ACHN (cell line): ENCODE measurements at places on chromosomes 11 and 22.
A peak's percentile ranks its signal among the peaks of the same experiment; 100 is the strongest.

- peak; percentile 32 for DNase-seq
Observed at GRCh38 chr11:57482782-57483561, 22.6 kb downstream of the RTN4RL2 start.

- no peak for DNase-seq
Observed at GRCh38 chr11:20584093-20584774, 15.2 kb upstream of the SLC6A5 start.

DNA sequence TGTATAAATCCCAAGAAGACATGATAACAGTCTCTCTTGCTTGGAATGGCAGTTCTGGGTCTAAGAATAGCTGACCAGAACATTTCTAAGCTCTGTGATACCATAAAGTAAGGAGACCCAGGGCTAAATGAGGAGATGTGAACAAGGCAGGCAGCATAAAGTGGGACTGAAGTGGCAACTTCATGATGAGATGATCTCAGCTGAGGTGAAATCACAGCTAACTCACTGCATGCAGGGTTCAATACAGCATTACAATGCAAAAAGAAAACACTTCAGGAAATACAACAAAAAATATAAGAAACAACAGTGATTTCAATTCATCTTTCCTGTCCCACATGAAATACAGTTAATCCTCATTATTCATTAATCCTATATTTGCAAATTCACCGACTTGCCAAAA is 44.6 kb downstream of the MRE11 start:
- DNase-seq, result no peak

GRCh38 chr11:66121466-66121865 is 51.4 kb downstream of the PACS1 start:
- DNase-seq, result no peak

GRCh38 chr11:84990141-84990540 is 637.0 kb downstream of the DLG2 start:
- no peak for DNase-seq

DNA sequence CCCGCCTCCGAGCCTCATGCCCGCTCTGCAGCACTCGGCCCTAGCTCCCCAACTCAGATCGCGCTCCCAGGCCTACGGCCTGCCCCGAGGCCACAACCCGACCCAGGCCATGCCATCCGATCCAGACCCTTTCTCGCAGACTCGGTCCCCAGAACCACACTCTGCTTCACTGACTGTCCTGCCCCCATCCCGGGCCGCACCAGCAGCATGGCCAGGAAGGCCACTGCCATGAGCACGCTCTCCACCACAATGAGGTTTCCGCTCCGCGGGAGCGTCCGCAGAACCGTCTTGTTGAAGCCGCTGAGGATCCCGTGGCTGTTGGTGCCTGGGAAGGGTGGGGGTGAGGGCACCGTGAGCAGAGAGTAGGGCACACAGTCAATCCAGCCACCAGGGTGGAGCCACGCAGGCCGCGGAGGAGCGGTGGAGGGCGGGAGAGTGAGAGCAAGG is 6.4 kb downstream of the UNC93B1 start:
- DNase-seq, result no peak

GRCh38 chr11:126157326-126158030 is 54.0 kb downstream of the RPUSD4 start:
- no peak for DNase-seq

DNA sequence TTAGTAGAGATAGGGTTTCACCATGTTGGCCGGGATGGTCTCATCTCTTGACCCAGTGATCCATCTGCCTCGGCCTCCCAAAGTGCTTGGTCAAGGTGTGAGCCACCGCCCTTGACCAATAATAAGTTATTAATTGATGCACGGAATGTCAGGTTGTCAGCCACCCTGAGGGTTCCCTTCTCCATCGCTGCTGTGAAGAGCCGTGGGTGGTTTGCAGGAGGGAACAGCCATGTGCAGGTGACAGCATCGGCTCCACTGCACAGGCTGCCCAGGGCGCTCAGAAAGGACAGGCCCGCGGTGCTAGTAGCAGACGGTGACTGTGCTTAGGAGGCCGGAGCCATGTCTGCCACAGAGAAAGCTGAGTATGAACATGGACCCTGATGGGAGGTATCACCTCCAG is 814.0 kb downstream of the BRD1 start:
- DNase-seq, result no peak

DNA sequence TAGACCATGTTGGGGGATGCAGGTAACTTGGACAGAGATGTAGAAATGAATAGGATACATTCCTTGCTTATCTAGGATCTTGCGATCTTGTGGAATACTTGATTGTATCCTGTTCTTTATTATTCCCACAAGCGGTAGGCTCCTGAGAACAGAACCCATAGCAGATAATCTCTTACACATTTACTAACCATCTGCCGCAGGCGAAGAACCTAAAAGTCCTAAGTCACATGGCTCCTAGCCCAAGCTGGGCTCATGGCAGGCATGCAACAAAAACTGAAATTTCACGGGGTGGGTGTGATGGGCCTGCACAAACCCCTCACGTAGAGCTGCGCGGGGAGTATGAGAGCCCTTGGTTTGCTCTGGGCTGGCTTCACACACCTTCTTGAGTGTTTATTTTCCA is 177.4 kb upstream of the NECTIN1 start:
- no peak for DNase-seq

GRCh38 chr22:44671742-44672141 is 30.3 kb upstream of the PRR5 start:
- no peak for DNase-seq
